ENCODE measurements at places on chromosomes 6 and 20.

- DNase-seq: no peak
These were observed 34.9 kb upstream of the MAN1A1 start for GRCh38 chr6:119384444-119384843.

GRCh38 chr6:43939281-43940070 lies 169.5 kb downstream of the VEGFA start:
- no peak for DNase-seq

DNA sequence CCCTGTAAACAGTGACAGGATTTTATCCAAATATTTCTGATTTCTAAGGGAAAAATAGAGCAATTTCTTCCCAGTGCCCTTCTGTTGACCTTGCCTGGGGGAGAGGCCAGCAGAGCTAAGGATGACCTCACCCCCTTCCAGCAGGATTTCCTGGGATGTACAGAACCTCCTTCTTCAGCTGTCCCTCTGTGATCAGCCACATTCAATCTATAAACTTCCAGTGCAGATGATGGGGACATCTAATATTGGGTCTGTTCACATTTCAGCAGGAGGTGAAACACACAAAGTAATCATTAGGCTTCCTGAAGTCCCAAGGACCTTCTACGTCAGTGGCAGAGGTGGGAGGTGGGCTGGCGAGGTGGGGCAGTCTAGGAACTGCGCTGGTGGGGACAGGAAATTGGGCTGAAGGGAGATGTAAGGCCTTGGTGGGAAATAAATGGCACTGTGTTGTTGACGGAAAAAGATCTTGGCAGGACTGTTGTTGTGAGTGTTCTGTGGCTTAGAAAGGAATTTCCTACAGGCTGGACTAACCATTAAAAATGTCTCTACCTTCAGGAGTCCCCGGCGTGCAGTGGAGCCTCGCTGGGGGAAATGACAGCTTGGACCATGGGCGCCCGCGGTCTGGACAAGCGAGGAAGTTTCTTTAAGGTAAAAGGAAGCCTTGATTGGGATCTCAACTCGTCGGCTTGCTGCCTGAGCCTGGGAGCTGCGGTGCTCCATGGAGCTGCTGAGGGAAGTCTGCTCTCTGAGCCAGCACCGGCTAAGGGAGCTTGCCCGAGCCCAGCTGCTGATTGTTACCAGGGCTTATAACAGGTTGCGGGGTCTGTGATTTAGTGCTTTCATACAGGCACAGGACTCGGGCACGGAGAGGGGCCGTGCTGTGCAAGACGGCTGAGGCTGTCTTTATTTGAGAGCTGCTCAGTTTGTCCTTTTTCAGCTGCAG lies 127.9 kb upstream of the NAA20 start:
- DNase-seq: no peak

- DNase-seq: no peak
These were observed 226.7 kb upstream of the PRDM1 start for GRCh38 chr6:105859457-105859856.

- DNase-seq: no peak
These were observed 11.9 kb upstream of the VEGFA start for GRCh38 chr6:43757966-43758616.

DNA sequence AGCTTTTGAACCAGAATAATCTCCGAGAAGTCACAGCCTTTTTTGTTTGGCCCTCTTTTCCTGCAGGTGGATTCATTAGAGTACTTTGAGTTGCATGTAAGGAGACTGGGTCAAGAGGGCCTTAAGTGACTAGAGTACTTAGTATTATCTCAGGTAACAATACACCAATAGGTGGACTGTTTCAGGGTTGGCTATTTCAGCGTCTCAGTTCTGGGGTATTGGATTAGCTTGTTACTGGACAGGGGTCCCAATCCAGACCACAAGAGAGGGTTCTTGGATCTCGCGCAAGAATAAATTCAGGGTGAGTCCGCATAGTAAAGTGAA lies 47.3 kb upstream of the SLC9A8 start:
- no peak for DNase-seq

GRCh38 chr6:158002951-158003853 lies 21.5 kb downstream of the SYNJ2 start:
- no peak for DNase-seq

DNA sequence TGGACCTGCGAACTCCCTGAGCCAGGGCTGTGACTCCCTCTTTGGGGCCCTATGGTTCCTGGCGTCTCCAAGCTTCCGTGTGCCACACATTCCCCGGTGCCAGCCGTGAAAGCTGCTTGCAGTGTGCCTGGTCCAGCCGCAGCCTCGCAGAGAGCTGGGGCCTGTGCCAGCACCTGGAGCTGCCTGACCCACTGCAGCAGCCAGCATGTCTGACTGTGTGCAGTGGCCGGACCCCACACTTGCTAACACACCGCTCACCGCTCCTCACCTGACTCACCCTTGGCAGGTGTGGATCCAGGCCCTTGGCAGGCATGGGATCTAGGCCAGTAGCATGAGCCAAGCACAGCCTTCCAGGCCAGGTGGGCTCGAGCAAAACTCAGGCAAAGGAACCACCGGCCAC lies 227.5 kb downstream of the OTOR start:
- no peak for DNase-seq

- no peak for DNase-seq
These were observed 142.3 kb upstream of the TENT5A start for GRCh38 chr6:81894788-81895271.

All from stimulated activated CD4-positive, alpha-beta T cell treated with anti-CD3 and anti-CD28 coated beads, Interleukin-1b, Interleukin-23, amount 100 ng/mL, for 24 hours (primary cell).